ENCODE measurements at places on chromosomes 5 and 9.

DNA sequence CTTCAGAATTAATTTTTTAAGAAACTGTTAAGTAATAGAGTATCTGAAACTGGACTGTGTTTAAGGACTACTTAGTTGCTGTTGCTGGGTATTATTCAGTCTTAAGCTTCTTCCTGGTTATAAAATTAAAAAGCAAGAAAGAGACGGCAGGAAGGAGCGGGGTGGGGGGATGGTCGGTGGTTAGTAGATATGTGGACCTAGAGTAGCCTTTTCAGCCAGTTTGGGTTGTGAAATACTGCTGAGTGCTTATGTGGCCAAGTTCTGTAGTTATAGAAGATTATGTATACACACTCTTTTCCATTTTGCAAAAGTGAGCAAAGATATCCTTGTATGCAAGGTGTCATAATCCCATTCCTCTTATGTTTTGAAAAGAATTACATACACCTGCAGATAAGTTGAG is 28.5 kb downstream of the TRIO start:
- DNase-seq, result no peak

- no peak for DNase-seq
Observed at GRCh38 chr9:18673179-18673578, 199.2 kb downstream of the ADAMTSL1 start.

- no peak for DNase-seq
Observed at GRCh38 chr5:56052735-56053134, 58.0 kb upstream of the IL6ST start.

- no peak for DNase-seq
Observed at GRCh38 chr5:76180814-76181805, 97.9 kb downstream of the SV2C start.

DNA sequence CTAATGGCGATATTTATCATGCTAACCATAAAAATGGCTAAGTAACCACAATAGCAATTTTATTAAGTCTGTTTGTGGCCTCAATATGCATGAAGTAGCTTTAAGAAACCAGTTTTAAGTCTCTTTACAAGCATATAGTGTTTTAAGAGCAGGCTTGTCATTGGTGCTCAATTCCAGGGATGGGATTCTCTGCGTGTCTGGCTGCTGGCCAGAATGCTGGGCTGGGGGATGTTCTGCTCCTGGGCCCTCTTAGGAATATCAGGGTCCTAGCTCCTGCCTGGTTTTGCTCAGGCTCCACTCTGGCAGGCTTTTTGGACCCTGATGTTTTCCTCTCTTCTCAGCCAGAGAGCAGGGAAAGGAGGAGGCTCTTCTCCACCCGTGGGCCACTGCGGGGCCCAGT is 127.2 kb downstream of the PDE8B start:
- DNase-seq, result no peak

- DNase-seq, result no peak
Observed at GRCh38 chr9:134338394-134339182, 12.3 kb downstream of the RXRA start.

DNA sequence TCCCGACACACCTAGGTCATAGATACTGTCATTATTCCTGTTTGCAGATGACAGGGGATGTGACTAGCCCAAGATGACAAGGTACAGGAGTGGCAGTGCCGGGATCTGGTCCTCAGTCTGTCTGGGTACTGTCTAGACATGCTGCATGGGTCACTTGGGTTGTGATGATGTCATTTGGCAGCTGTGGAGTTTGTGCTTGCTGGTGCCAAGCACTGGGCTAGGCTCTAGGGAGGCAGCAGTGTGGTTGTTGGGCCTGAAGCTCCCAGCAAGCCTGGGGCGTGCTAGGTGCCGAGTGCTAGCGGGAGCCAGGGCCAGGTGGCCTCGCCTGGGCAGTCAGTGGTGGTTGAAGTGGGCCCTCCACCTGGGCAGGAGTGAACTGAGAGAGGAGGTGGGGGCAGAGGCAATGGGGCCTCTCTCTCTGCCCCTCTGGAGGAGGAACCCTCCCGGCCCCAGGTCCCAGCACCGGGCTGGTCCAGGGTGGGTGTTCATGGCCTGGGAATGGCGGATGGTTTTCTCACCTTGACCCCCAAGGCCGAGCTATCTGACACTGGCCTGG is 8.8 kb upstream of the ASB6 start:
- no peak for DNase-seq

DNA sequence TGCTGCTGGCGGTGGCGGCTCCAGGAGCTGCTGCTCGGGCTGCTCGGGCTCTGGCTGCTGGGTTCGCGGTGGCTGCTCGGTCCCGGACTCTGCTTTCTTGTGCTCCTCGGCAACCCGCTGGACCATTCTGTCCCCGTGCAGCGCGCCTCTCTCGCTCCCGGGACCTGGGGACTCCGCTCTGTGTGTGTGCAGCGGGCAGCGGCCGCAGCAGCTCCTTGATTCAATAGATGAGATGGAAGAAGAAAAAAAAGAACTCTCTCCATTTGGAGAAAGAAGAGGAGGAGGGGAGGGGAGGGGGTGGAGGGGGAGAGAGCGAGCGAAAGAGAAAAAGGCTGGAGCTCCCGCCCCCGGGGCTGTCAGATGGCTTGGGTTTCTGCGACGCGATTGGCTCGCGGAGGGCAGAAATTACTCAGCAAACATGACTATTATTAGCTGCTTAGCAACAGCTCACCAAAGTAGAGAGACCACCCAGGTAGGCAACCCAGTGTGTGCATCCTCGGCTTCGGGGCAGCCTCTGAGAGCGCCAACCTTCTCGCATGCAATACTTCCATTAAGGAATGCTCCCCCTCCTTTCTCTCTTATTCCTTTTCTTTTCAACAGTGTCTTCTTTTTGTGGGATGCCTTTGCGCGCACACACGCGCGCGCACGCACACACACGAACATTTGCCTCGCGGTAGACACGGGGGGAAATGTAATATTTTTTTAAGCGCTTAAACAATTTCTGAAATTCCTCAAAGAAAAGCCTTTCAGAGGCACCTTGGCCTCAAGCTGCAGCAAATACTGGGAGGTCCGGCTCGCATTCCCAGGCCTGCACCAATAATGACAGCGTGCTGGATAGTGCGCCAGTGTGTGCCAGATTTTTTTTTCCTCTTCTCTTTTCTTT is 7.6 kb downstream of the PTCH1 start:
- peak; percentile 86 for DNase-seq

GRCh38 chr5:27516437-27516836 is 478.1 kb upstream of the CDH9 start:
- no peak for DNase-seq

DNA sequence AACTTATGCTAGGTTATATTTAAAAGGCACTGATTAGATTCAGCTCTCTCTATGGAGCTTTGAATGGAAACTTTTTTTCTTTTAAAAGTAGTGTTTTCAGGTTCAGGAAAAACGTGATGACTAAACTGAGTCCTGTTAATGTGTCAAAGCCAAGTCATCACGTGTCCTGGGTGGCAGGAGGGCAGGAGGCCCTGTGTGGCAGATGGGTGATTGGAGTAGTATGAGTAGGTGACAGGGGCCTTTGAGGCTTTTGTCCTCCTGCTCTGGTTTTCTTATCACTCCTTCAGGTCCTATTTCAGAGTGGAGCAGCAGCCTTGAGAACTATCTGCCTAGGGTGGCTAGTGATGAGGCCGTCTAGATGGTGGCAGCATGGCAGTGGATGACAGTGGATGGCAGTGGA is 17.7 kb upstream of the CARTPT start:
- DNase-seq, result no peak

DNA sequence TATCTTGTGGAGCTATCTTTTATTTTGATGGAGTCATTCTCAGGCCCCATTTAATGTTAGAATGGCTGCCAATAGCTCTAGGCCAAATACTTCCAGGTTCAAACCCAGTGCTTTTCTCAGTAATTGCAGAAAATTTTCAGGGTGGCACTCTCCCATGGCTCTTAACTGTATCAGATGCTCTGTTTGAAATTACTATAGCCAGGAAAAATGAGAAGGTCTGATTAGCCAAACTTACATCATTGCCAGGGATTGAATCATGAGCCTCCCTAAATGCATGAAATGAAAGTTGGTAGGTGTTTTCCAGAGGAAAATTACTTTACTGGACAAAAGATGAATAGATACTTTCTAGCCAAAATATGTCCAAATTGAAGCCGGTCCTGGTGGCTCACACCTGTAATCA is 404.8 kb downstream of the MAT2B start:
- DNase-seq, result no peak

- no peak for DNase-seq
Observed at GRCh38 chr5:113663879-113664541, 150.5 kb downstream of the YTHDC2 start.

- DNase-seq, result no peak
Observed at GRCh38 chr5:119048246-119048645, 22.6 kb upstream of the DMXL1 start.

DNA sequence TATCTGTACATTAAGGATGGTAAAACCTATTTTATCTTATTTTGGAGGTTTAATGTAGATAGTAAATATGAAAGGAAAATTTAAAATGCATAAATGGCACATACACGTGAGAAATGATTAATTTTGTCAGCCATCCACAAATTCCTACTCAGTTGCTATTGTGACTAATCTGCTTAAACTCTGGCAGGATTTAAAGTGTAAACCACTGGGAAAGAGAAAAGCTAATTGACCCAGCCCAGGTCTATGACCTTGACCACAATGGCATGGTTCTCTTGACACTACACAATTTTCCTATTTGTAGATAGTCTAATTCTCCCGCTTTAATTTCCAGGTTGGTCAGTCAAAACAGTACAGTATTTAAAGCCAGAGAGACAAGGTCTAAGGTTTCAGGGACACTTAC is 459.0 kb upstream of the KLF4 start:
- DNase-seq, result no peak

- no peak for DNase-seq
Observed at GRCh38 chr5:178189433-178189832, 2.3 kb upstream of the GMCL2 start.

DNA sequence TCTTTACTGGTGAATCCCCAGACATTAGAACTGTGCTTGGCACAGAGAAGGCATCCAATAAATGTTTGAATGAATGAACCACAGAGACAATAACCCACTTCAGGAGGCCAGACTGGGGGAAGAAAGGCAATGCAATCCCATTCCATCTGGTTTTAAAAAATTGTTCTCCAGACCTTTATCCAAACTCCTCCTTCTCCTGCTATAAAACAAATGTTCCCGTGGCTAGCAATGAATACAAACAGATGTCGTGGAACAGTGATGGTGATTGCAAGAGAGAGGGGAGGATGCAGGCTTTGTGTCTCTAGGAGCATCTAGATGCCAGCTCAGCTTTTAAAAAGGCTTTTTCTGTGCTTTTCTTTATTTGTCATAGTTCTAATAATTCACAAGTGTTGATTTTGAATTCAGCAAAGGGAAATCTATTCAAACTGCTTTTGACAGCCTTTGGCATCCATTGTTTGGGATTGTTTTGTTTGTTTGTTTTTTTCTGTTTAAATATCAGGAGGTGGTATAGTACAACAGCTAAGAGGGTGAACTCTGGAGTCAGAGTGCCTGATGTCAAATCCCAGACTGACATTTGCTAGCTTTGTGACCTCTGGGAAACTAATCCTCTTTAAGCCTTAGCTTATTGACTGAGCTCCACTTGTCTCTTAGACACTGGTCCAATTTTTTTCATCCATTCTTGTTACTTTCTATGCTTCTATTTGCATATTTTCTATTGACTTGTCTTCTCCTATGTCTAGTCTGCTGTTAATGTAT is 59.1 kb downstream of the TNFSF15 start:
- no peak for DNase-seq

GRCh38 chr5:40853632-40854192 is 12.5 kb downstream of the CARD6 start:
- no peak for DNase-seq

DNA sequence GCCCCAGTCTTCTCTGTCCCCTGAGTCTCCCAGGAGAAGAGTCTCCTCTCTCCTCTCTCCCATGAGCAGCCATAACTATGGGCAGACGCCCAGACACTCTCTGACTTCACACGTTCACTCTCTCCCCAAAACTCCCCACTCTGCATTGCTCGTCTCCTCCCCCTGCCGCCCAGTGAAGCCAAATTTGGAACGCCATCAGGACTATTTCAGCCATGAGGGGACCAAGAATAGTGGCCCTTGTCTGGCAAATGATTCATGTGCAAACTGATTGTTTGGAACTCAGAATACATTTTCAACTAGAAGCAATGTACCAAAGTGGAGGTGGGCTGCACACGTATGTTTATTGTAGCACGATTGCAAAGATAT is 20.9 kb downstream of the CMBL start:
- DNase-seq, result no peak

GRCh38 chr5:168106008-168106761 is 185.3 kb upstream of the WWC1 start:
- no peak for DNase-seq

GRCh38 chr9:138104251-138105122 is 226.9 kb downstream of the CACNA1B start:
- no peak for DNase-seq

DNA sequence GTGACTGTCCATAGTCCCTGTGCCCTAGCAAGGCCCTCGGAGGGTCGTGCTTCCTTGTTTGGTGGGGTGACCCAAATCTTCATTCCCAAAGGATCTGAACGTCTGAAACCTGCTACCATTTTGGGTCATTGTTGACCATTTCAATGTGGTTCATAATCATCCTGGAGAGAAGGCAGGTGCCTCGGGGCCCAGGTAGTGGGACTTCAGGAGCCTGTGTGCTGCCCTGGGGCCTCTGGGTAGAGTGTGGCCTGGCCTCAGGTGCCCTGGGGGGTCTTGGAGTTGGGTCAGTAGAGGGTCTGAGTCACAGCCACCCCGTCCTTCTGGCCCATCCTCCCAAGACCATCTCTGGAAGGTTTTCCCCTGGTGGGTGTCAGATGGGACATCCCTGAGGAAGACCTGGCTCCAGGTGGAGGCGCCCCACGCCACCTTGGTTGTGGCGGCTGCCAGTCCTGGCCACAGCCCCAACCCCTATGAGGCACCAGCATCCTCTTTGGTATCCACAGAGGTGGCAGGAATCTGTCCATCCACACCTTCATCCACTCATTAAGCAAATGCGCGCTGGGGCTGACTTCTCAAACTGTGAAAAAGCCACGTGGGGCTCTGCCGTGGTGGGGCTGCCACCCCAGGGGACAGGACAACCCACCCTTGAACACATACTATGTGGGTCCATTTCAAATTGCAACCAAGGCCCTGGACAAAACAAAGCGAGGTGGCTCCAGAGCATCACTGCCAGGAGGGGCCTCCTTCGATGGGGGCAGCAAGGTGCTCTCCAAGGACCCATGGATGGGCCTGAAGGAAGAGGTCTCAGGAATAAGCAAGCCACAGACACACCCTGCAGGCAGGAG is 41.6 kb upstream of the FCN1 start:
- DNase-seq, result no peak

- DNase-seq, result no peak
Observed at GRCh38 chr5:173663352-173664153, 47.1 kb upstream of the BOD1 start.

- no peak for DNase-seq
Observed at GRCh38 chr5:1106385-1107166, 5.3 kb downstream of the SLC12A7 start.

- no peak for DNase-seq
Observed at GRCh38 chr9:136321561-136321960, 5.8 kb upstream of the GPSM1 start.

Data from skeletal muscle cell (primary cell).